ENCODE measurements at places on chromosomes 13 and 19. TPM values are rescaled to one million over a fixed set of nuclear protein-coding genes. Genes with fewer than 3 reads are reported as not detected.

The ZNF320 gene
- total RNA-seq, result 8.8 TPM

- H3K27ac ChIP-seq, result peak overlapping the region; percentile 56
- no peaks in the 10 kb centered on the region for H3K36me3 ChIP-seq
- peak overlapping the region; percentile 6 for H3K4me3 ChIP-seq
- DNase-seq, result no peak
Observed at GRCh38 chr19:29645911-29646310, 19.4 kb upstream of the PLEKHF1 start.

The EDDM13 gene
- 0.67 TPM for total RNA-seq

The ZNF888 gene
- 6.7 TPM for total RNA-seq

- H3K27ac ChIP-seq, result no peak overlapping the region
- H3K4me1 ChIP-seq, result peaks cover 7% of the 10 kb centered on the region
- H3K4me3 ChIP-seq, result no peak overlapping the region
- H3K27me3 ChIP-seq, result peaks cover 4% of the 10 kb centered on the region
- DNase-seq, result no peak
- no peaks in the 10 kb centered on the region for H3K36me3 ChIP-seq
Observed at GRCh38 chr19:33264881-33265445, 37.4 kb downstream of the CEBPA start.

The OR7C1 gene
- not detected for total RNA-seq

GRCh38 chr19:3668331-3669081, 31.8 kb downstream of the PIP5K1C start:
- no peak for DNase-seq
- peaks cover 8% of the 10 kb centered on the region for H3K36me3 ChIP-seq
- H3K27ac ChIP-seq, result no peak overlapping the region

GRCh38 chr19:10836479-10837330, 693 bp upstream of the TMED1 start:
- H3K27me3 ChIP-seq, result no peaks in the 10 kb centered on the region
- peak; percentile 93 for DNase-seq
- H3K4me1 ChIP-seq, result peaks cover 18% of the 10 kb centered on the region
- peak overlapping the region; percentile 96 for H3K27ac ChIP-seq

GRCh38 chr13:40651866-40652587, 14.4 kb downstream of the FOXO1 start:
- H3K27ac ChIP-seq, result no peak overlapping the region
- peak overlapping the region; percentile 56 for H3K4me3 ChIP-seq
- peaks cover 79% of the 10 kb centered on the region for H3K4me1 ChIP-seq
- no peaks in the 10 kb centered on the region for H3K27me3 ChIP-seq

The TMEM145 gene
- 0.15 TPM for total RNA-seq

The CYP2A6 gene
- total RNA-seq, result not detected

The B9D2 gene
- total RNA-seq, result 9.3 TPM

- H3K4me1 ChIP-seq, result no peaks in the 10 kb centered on the region
- peaks cover 6% of the 10 kb centered on the region for H3K27me3 ChIP-seq
- H3K4me3 ChIP-seq, result no peak overlapping the region
- no peaks in the 10 kb centered on the region for H3K36me3 ChIP-seq
- DNase-seq, result no peak
Observed at GRCh38 chr19:10305139-10305806, 4.3 kb downstream of the ZGLP1 start.

- no peaks in the 10 kb centered on the region for H3K4me1 ChIP-seq
- no peak for DNase-seq
- H3K27ac ChIP-seq, result no peak overlapping the region
- no peaks in the 10 kb centered on the region for H3K27me3 ChIP-seq
- no peak overlapping the region for H3K4me3 ChIP-seq
Observed at GRCh38 chr19:7848779-7849457, 18.9 kb downstream of the EVI5L start.

DNA sequence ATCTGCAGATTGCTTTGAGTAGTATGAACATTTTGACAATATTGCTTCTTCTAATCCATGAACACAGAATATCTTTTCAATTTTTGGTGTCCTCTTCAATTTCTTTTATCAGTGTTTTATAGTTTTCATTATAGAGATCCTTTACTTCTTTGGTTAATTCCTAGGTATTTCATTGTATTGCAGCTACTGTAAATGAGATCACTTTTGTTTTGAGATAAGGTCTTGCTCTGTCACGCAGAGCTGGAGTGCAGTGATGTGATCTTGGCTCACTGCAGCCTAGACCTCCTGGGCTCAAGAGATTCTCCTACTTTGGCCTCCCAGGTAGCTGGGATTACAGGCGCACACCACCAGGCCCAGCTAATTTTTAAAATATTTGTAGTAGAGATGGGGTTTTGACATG, 9.8 kb downstream of the CYP2A7 start:
- peaks cover 53% of the 10 kb centered on the region for H3K27me3 ChIP-seq
- DNase-seq, result no peak
- no peak overlapping the region for H3K27ac ChIP-seq
- H3K36me3 ChIP-seq, result peaks cover 3% of the 10 kb centered on the region

DNA sequence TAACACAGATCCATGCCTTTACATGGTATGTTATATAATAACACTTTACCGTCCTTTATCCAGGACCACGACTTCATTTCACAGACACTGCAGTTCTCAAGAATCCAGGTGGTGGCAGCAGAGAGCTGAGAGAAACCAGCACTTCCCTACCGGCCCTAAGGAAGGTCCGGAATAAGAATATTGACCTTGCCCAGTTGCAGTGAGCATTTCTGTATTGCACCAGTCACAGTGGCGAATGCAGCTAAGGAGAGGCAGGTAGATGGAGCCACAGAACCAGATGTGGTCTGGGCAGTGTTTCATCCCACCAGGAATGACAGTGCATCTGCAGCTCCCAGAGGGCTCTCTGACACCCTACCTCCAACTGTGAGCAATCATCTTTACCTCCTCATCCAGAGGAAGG, 44.6 kb downstream of the ZNF787 start:
- H3K27me3 ChIP-seq, result peaks cover 7% of the 10 kb centered on the region
- no peak overlapping the region for H3K27ac ChIP-seq
- H3K4me3 ChIP-seq, result no peak overlapping the region
- H3K4me1 ChIP-seq, result peaks cover 9% of the 10 kb centered on the region

DNA sequence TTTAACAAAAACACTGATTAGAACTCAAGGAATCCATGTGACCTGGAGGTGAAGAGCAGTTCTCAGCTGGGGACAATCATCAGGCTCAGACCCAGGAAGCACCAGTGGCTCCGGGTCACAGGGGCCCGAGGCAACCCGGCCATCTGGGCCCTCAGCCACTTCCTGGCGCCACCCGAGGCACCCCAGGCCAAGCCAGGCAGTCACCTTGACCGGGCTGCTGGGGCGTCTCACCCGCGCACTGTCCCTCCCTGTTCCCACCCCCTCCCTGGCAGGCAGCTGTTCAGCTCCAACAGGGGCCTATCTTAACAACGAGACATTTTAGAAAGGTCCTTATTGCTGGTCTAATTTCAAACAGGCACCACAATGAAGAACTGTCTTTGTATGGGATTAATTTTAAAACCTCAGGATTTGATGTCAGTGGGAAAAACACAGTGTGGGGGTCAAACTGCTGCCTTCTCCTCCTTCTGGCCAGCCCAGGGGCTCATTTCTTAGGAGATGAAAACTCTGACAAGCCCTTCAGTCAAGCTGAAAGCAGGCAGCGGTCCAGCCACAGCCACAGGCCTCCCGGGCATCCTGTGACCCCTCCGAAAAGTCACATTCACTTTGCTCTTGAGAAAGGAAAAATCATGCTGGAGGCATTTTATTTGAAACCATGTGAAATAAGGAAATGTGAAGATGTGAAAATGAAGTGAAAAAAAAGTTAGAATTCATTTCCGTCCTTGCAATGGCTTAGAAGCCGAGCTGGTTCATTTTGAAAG, 83.3 kb downstream of the KCTD15 start:
- no peaks in the 10 kb centered on the region for H3K36me3 ChIP-seq
- no peak overlapping the region for H3K4me3 ChIP-seq
- DNase-seq, result no peak
- no peaks in the 10 kb centered on the region for H3K27me3 ChIP-seq
- H3K4me1 ChIP-seq, result peaks cover 7% of the 10 kb centered on the region

The ACP7 gene
- not detected for total RNA-seq

GRCh38 chr13:106610486-106610885, 42.5 kb upstream of the ARGLU1 start:
- no peaks in the 10 kb centered on the region for H3K36me3 ChIP-seq
- no peaks in the 10 kb centered on the region for H3K4me1 ChIP-seq
- no peak for DNase-seq
- peaks cover 21% of the 10 kb centered on the region for H3K27me3 ChIP-seq
- H3K27ac ChIP-seq, result no peak overlapping the region

DNA sequence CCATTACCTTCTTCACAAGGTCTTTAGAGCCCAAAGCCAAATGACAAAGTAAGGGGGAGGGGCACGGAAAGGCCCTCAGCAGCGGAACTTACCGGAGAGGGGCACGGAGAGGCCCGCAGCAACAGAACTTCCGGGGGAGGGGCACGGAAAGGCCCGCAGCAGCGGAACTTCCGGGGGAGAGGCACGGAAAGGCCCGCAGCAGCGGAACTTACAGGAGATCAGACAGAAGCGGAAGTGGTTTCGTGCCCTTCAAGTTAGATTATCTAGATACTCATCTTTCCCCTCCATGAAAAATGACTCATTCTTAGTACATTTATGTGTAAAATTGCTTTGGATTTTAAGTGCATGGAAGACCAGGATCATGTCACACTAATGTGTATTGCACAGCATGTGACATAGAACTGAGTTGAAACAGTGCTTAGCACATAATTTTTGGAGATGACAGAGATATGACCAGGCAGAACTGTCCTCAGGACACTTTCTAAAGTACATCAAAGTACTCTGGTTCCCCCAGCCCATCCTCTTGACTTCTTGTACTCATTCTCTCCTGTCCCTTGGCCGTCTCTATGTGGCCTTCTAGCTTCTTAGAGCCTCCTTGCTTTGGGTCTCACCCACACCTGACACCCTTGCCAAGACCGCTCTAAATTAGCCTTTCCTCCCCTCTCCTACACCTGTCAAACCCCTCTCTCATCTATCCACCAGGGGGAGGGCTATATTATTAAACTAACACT, 25.7 kb upstream of the TPTE2 start:
- peak overlapping the region; percentile 86 for H3K27ac ChIP-seq
- H3K27me3 ChIP-seq, result peaks cover 14% of the 10 kb centered on the region
- peak; percentile 90 for DNase-seq
- peaks cover 5% of the 10 kb centered on the region for H3K36me3 ChIP-seq
- H3K4me3 ChIP-seq, result peak overlapping the region; percentile 71
- H3K4me1 ChIP-seq, result peaks cover 21% of the 10 kb centered on the region

DNA sequence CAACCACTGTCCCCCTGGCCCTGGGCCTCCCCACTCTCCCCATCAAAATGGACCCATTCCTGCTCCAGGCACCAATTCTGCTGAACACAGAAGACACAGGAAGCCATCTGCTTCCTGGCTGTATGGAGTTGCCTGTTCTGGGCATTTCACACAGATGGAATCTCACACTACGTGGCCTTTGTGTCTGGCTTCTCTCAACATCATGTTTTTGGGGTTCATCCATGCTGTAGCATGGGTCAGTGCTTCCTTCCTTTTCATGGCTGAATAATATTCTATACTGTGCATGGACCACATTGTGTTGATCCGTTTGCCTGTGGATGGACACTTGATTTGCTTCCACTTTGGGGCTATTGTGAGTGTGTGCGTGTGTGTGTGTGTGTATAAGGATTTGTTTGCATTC, 15.0 kb upstream of the KLF2 start:
- H3K4me1 ChIP-seq, result no peaks in the 10 kb centered on the region
- H3K27me3 ChIP-seq, result peaks cover 11% of the 10 kb centered on the region
- H3K27ac ChIP-seq, result no peak overlapping the region
- no peaks in the 10 kb centered on the region for H3K36me3 ChIP-seq
- no peak overlapping the region for H3K4me3 ChIP-seq

GRCh38 chr13:48891586-48891985, 84.1 kb upstream of the FNDC3A start:
- no peak overlapping the region for H3K4me3 ChIP-seq
- no peak for DNase-seq
- H3K36me3 ChIP-seq, result peaks cover 5% of the 10 kb centered on the region
- peaks cover 24% of the 10 kb centered on the region for H3K4me1 ChIP-seq
- no peak overlapping the region for H3K27ac ChIP-seq

Measured in activated CD8-positive, alpha-beta memory T cell treated with anti-CD3 and anti-CD28 coated beads, Interleukin-2, amount 10 ng/mL, durations not matched to agents 7 days and 5 days (primary cell).